ENCODE measurements at places on chromosomes 16 and 17. TPM values are rescaled to one million over a fixed set of nuclear protein-coding genes. Genes with fewer than 3 reads are reported as not detected.

Gene PKD1
- total RNA-seq = 153 TPM

Gene TEKT3
- not detected for total RNA-seq

Gene KRTAP1-1
- total RNA-seq = not detected

Gene PIEZO1
- total RNA-seq = 251 TPM

Gene GUCY2D
- total RNA-seq = not detected

Gene TUBG1
- total RNA-seq = 57.3 TPM

Gene CCL1
- total RNA-seq = not detected

Gene CDRT15
- not detected for total RNA-seq

Gene HIRIP3
- total RNA-seq = 7.8 TPM

Data from cardiac atrium fibroblast (primary cell).